ENCODE measurements at places on chromosomes 2 and 18.

DNA sequence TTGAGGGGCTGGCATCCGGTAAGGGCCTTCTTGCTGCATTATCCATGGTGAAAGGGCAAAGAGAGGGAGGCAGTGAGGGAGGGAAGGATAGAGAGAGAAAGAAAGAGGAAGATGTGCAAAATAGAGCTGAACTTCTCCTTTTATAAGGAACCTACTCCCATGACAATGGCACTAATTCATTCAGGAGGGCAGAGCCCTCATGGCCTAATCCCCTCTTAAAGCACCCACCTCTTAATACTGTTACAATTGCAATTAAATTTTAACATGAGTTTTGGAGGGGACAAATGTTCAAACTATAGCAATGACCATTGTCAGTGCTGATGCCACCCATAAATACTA is 60.2 kb downstream of the CXCR4 start:
- no peak for DNase-seq

DNA sequence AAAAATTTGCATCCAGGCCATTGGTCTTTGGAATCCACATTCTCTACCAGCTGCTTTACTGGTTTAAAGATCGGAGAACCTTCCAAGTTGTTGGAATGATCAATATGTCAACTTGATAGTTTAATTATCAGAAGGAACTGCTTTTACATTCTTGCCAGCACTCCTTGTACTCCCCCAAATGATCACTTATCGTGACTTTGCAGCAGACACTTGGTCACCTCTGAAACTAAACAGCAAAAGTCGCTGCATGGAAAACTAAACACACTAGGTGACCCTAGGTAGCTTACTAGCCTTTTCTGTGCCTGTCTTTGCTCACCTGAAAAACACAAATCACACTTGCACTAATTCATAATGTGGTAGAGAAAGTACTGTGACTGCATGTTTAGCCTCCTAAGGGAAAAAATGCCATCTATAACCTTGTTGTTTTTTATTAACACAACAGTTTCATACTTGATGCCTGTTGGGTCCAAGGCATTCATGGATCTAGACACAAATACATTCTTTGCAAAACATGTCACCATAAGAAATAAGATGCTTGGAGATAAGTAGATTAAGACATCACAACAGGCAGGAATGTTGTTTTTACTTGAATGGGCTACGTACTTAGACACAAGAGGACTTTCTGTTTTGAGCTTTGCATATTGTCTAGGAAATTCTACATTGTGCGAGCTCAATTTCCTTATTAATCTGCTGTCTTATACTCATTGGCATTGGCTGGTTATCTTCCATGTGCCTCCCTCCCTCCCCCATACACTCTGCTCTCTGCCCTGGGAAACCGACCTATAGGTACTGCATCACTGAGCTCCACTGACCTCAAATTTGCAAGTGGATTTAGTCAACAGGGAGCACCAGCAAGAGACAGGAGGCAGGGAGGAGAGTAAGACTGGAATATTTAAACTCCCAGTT is 219.1 kb upstream of the STK17B start:
- no peak for DNase-seq

DNA sequence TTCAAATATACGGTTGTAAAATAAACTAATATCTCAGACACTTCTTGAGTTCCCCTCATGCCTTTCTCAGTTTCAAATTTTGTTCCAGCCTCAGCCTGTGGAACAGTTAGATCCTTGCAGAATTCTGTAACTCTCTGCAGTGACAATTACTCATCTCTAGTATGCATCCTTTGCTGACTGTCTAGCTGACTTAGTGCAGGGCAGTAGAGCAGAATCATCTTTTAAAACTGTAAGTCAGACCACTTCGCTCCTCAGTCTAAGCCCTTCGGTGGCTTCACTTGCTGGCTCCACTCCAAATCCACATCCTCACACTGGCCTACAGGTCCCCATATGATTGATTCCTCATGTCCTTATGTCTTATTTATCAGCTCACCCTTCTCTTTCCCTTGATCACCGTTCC is 164.1 kb upstream of the ZSWIM2 start:
- no peak for DNase-seq

DNA sequence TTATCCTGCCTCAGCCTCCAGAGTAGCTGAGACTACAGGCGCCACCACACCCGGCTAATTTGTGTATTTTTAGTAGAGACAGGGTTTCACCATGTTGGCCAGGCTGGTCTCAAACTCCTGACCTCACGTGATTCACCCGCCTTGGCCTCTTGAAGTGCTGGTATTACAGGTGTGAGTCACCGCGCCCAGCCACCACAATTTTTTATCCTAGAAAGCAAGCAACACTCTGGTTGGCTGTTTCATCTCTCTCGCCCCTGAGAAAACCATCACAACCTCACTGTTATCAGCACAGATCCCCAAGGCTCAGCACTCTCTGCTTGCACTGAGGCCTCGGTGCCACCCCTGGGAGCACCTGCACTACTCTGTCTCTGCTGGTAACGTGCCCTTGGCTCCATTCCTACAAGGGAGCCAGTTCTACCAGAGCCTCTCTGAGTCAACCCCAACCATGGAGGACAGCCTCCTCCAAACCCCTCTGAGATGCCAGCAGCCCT is 134.8 kb upstream of the AGAP1 start:
- no peak for DNase-seq

- no peak for DNase-seq
These were observed 741.4 kb upstream of the LRRTM4 start for GRCh38 chr2:78263571-78263970.

- no peak for DNase-seq
These were observed 12.8 kb upstream of the TMEM237 start for GRCh38 chr2:201656102-201656501.

GRCh38 chr18:39838831-39839230 is 2116.2 kb upstream of the PIK3C3 start:
- no peak for DNase-seq

DNA sequence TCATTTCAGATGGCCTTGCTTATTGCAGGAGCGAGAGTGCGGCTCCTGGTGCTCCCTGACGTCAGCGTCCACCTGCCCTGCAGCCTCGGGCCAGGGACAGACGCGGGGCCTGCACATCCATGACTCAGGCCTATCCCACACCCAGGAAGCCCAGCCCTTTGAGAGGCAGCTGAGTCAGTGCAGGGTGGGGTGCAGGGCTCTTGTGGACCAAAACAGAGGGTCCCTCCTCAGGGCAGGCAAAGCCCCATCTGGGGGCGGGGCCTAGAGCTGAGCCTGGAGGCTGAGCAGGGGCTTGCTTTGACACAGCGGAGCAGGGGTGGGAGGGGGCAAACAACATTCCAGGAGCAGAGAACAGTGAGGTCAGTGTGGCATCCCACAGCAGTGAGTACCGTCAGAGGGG is 7.7 kb upstream of the ARHGEF4 start:
- DNase-seq = no peak

DNA sequence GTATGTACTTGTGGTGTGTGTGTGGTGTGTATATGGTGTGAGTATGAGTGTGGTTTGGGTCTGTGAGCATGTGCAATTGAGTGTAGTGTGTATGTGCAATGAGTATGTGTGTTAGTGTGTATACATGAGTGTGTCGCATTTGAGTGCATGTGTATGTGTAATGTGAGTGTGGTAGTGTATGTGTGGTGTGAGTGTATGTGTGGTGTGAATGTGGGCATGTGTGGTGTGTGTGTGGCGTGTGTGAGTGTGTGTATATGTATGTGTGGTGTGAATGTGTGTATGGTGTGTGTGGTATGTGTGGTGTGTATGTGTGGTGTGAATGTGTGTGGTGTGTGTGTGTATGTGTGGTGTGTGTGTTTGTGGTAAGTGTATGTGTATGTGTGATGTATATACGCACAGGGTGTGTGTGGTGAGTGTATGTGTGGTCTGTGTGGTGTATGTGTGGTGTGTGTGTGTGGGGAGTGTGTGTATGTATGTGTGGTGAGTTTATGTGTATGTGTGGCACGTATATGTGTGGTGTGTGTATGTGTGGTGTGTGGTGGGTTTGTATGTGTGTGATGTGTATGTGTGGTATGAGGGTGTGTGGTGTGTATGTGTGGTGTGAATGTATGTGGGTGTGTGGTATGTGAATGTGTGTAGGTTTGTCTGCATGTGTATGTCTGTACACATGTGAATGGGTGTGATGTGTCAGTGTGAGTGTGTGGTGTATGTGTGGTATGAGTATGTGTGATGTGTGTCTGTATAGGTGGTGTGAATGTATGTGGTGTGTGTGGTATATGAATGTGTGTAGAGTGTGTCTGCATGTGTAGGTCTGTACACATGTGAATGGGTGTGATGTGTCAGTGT is 123.4 kb downstream of the DOCK10 start:
- no peak for DNase-seq

GRCh38 chr2:2692599-2693389 is 361.7 kb upstream of the MYT1L start:
- DNase-seq = no peak

- DNase-seq = no peak
These were observed 166.2 kb downstream of the TCF4 start for GRCh38 chr18:55421615-55422419.

- DNase-seq = no peak
These were observed 4.6 kb downstream of the SETBP1 start for GRCh38 chr18:44685296-44685695.

DNA sequence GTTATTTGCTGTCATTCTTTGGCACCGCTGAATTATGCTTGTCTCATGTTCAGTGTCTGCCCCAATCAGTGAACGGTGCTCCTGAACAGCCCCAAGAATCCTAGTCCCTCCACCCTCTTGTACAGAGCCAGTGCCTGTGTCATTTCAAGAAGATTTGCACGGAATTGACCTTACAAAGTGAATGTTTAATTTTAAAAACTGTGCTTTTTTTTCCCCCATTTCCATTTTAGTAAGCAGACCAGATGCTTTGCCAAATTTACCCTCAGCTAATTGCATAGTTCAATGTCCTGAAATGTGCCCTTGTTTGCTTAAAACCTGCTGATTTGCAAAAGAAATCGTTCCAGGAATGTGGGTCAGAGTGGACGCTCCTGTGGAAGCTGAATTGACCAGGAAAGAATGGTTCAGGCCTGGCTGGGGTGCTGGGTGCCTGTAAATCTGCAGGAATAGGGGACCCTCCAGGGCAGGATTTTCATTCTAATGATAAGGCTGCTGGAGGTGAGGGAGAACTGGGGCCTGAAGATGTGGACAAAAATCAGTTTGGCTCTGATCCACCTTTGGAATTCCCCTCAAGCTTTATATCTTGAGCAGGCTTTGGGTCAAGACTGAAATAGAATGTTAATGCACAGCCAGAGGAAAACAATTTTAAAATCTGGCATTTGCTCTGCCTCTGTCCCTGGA is 20.1 kb downstream of the TMEM17 start:
- no peak for DNase-seq

GRCh38 chr2:8309131-8309530 is 372.7 kb upstream of the ID2 start:
- no peak for DNase-seq

GRCh38 chr2:234412726-234413125 is 84.2 kb downstream of the ARL4C start:
- DNase-seq = no peak

GRCh38 chr2:105092797-105093196 is 54.9 kb downstream of the MRPS9 start:
- DNase-seq = no peak

GRCh38 chr2:172244419-172245130 is 141.9 kb upstream of the DLX2 start:
- DNase-seq = no peak

DNA sequence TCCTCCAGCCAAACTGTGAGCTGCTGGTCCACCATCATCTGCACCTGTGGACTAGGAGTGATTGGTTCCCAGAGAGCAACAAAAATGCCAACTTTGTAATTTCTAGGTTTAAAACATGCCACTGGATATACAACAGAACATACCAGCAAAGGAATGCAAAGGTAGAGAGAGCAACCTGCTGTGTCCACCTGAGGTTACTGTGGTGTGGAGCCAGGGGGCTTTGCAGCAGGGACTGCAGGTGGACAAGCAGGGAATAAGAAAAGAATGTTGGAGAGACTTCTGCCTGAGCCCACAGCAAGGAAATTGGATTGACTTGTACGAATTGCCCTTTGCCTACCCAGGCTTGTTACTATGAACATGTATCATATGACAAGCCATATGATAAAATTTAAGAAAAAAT is 345.2 kb upstream of the SPHKAP start:
- no peak for DNase-seq

DNA sequence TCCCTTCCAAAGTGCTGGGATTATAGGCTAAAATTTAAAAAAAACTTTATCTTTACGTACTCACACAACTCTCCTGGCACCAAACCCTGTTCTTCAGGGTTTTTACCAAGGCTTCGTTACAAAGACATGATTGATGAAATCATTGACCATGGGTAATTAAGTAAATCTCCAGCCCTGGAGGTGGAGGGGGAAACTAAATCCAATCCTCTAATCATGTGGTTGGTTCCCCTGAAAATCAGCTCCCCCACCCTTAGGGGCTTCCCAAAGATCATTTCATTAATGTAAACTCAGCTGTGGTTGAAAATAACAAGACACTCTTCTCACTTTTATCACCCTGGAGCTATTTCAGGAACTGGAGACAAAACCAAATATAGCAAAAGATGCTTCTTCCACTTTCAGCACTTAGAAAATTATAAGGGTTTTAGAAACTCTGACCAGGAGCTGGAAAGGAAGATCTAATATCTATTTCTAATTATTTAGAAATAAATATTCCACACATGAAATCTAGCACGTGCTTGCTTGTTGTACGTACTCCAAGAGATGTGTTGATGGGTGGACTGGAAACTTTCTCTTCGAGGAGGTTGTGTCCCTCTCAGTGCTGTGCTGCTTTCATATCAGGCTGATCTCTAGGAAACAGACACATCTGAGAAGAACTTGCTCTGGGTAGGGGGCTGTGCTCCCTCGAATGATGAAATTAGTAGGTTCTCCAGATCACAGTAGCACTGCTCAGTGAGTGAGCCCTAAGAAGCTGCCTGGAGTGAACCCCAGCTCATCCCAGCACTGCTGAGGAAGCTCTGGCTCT is 67.2 kb downstream of the SMAD4 start:
- DNase-seq = no peak

GRCh38 chr2:186639939-186640338 is 50.1 kb downstream of the ITGAV start:
- DNase-seq = no peak

DNA sequence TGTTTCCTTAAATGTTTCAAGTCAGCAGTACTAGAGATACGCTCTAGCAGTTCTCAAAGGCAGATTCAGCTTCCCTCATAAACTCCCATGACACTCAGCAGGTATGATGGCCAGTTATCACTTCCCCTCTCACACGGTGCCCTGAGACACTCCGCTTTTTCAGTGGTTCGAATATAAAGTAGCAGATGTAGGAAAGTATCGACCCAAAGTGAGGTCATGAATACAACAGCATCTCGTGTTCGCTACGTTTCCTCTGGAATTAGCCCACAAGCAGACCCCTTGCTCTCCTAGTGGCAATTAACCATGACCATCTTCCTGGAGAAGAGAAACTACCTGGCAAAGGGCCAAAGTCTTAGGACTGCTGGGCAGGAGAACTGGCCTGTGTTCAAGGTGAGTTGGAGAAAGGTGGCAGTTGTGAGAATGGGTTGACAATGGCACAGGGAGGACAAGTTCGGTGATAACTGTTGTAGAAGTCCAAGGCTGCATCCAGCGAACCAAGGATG is 9.3 kb upstream of the AGBL5 start:
- no peak for DNase-seq

DNA sequence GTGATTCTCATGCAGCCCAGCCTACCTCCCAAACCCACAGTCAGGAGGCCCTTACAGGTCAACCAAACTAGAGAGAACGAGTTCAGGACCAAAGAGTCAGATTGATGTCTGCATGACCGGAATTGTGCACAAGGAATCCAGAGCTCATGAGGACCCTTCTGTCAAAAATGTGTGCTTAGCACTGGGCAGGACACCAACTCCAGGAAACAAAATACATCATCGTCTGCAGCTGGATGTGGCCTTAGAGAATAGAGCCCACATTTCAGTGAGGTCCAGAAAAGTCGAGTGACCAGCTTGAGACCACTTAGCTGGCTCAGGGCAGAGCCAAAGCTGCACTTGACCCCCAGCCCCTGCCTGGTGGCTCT is 3.2 kb downstream of the TNS1 start:
- DNase-seq = no peak
